ENCODE measurements at places on chromosomes 7 and 10. TPM values are rescaled to one million over a fixed set of nuclear protein-coding genes. Genes with fewer than 3 reads are reported as not detected.

Gene LRRC4
- total RNA-seq, result 1.6 TPM

Gene IGFBP3
- 193 TPM for total RNA-seq

Gene OR2A12
- total RNA-seq, result not detected

Gene LAMB1
- 312 TPM for total RNA-seq

Gene CALCR
- 5.3 TPM for total RNA-seq

Gene VSTM4
- 8.5 TPM for total RNA-seq

Gene GPER1
- 5.2 TPM for total RNA-seq

Gene LCOR
- 48.5 TPM for total RNA-seq

Gene ATP6V0A4
- 30.5 TPM for total RNA-seq

Gene AOAH
- total RNA-seq, result 24.7 TPM

Gene HMX3
- total RNA-seq, result not detected

Gene VPS37D
- total RNA-seq, result 13.2 TPM

Gene TYW1B
- total RNA-seq, result 2.9 TPM

- no peak for DNase-seq
Observed at GRCh38 chr7:104805449-104806317, 208.3 kb upstream of the KMT2E start.

- no peak for DNase-seq
Observed at GRCh38 chr7:121078701-121079227, 90.3 kb downstream of the CPED1 start.

GRCh38 chr10:104895541-104895940 lies 254.5 kb downstream of the SORCS3 start:
- no peak for DNase-seq

GRCh38 chr7:16412274-16413254 lies 8.8 kb downstream of the CRPPA start:
- DNase-seq, result peak; percentile 14

GRCh38 chr7:17120756-17121155 lies 177.7 kb upstream of the AHR start:
- DNase-seq, result no peak

DNA sequence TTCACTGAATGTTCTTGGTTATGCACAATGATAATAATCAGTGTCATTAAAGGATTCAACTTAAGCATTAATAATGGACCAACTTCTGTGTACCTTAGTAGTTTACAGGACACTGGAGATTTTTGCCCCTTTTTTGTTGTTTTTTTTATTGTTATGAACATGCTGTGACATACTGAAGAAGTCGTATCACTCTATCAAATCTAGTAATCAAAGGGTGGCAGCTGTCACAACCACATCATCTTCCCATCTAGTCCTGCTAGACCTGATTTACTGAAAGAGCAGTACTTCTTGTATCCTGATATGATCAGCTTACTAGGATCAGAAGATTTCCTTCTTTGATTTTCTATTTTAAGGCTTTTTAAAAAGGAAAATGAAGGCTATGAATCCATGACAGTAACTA lies 504.6 kb upstream of the CELF2 start:
- no peak for DNase-seq

DNA sequence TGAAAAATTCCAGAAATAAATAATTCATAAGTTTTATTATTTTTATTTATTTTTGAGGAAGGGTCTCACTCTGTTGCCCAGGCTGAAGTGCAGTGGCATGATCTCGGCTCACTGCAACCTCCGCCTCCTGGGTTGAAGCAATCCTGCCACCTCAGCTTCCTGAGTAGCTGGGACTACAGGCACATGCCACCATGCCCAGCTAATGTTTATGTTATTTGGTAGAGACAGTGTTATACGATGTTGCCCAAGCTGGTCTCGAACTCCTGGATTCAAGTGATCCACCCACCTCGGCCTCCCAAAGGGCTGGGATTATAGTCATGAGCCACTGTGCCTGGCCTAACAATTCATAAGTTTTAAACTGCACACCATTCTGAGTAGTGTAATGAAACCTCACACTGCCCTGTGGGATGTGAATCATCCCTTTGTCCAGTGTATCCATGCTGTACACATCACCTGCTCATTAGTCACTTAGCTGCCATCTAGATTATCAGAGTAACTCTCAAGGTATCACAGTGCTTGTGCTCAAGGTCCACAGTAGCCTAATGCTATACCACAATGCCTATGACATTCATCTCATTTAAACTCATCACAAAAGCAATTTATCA lies 17.9 kb downstream of the RTKN2 start:
- DNase-seq, result no peak

GRCh38 chr10:104639590-104640338 lies 1.3 kb upstream of the SORCS3 start:
- no peak for DNase-seq

- DNase-seq, result no peak
Observed at GRCh38 chr7:90836937-90837336, 240.8 kb downstream of the CDK14 start.

GRCh38 chr10:14592566-14592965 lies 182.1 kb downstream of the FAM107B start:
- DNase-seq, result no peak

GRCh38 chr7:129858490-129858889 lies 94.3 kb downstream of the UBE2H start:
- no peak for DNase-seq

DNA sequence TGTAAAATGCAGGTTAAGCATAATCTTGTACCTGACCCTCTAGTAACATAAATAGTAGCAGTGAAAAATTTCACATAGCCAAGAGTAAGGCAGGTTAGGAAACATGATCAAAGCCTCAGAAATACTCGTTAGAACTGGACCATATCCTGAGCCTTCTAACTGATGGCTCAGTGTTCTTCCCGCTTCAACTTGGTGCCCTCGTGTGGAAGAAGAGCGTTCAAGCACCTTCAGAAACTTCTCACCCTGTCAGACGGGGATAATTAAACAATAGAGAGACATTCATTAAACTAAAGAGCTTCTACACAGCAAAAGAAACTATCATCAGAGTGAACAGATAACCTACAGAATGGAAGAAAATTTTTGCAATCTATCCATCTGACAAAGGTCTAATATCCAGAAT lies 124.5 kb downstream of the MYOF start:
- peak; percentile 83 for DNase-seq

GRCh38 chr7:156752367-156753228 lies 112.0 kb downstream of the RNF32 start:
- DNase-seq, result peak; percentile 65

GRCh38 chr7:150838965-150839650 lies 13.2 kb upstream of the AOC1 start:
- peak; percentile 26 for DNase-seq

DNA sequence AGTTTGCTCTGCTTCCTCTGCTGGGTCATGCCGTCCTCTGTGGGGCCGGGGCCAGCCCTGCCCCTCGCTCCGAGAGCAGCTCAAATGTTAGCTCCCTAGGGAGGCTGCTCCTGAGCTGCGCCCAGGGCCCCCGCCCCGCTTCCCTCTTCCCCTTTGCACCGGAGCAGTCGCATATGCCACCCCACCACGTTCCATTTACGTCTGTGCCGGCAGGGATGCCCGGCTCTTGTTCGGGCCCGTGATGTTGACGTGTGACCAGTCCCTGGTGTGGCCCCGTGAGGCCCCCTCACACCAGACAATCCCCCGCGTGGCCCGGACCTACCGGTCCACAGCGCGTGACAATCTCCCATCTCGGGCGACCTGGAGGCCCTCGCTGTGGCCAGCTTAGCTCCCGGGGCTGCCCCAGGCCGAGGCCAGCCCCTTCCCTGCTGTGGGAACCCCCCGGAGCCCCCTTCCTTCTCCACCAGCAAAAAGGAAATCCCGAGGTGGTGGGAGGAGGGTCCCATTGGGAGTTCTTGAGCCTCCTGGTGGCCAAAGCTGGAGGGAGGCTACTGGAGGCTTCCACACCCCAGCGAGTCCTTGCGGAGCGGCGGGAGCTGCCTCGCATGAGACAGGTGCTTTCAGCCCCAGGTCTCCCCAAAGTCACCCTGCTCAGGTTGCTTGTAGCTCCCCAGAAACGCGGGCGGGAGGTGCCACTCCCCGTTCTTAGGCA lies 15.2 kb downstream of the FAM20C start:
- DNase-seq, result no peak

DNA sequence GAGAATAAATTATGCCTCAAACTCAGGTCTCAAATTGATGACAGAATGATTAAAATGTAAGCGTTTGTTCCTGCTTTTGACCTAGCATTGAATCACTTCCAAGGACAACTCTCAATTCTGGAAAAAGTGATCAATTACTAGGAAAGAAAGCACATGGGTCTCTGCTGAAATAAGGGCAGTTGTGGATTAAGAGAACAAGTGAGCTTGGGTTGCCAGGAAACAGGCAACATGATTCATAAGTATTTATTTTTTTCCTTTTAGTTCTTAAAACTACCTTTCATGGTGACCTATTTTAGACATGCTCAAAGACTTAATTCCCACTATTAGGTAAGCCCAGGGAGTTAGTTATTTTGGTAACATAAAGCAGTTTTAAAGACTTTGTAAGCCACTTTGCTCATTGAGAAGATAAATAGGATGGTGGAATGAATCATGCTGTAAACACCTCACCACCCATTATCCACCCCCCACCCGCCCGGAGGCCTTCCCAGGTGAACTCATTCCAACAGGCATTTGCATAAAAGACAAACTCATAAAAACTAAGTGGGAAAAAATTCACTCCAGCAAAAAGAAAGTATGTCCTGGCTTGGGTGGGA lies 728.3 kb downstream of the SORCS1 start:
- no peak for DNase-seq

GRCh38 chr7:94127026-94127425 lies 122.9 kb upstream of the BET1 start:
- DNase-seq, result no peak

GRCh38 chr10:34802692-34803091 lies 12.4 kb downstream of the PARD3 start:
- no peak for DNase-seq

DNA sequence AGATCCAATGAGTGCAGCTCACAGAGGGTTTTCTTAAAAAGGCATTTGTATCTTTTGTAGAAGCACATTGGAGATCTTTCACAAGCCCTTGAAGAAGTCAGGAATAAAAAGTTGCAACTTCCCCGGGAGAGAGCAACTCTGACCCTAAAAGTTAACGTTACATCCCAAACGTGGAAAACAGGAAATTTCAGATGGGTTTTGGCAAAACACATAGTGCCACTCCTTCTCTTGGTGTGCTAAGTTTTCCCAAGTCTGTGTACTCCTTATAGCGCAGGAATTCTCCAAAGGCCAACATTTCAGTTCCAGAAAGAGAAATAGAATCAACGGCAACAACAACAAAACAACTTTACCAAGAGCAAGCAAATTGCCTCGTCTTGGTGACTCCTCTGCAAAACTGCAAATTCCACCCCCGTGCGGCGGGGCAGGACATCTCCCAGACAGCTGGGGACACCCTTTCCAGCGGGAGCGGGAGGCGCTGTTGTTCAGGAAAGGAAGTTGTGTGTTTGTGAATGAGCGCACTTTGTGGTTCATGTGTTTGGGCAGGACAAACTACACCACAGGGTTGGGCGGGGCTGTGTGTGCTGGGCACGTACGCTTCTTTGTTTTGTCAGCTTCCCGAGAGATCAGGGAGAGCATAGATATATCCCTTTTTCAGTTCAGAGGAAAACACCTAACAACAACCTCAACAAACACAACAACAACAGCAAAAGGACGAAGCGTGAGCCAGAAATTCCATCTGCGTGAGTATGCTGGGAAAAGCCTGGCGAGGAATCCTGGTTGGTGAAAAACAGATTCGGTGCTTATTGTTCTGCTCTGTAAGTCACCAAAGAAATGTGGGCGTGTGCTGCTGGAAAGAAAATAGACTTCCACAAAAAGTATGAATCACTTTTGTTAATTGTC lies 294.7 kb upstream of the PITRM1 start:
- no peak for DNase-seq

- no peak for DNase-seq
Observed at GRCh38 chr7:16747102-16747501, 6.5 kb upstream of the TSPAN13 start.

GRCh38 chr10:112658465-112658864 lies 211.4 kb downstream of the VTI1A start:
- DNase-seq, result no peak

- DNase-seq, result no peak
Observed at GRCh38 chr10:17784688-17785087, 24.5 kb upstream of the MRC1 start.
